Lung microvascular endothelial cell (primary cell): ENCODE measurements at places on chromosomes 3 and 15. TPM values are rescaled to one million over a fixed set of nuclear protein-coding genes. Genes with fewer than 3 reads are reported as not detected.

DNA sequence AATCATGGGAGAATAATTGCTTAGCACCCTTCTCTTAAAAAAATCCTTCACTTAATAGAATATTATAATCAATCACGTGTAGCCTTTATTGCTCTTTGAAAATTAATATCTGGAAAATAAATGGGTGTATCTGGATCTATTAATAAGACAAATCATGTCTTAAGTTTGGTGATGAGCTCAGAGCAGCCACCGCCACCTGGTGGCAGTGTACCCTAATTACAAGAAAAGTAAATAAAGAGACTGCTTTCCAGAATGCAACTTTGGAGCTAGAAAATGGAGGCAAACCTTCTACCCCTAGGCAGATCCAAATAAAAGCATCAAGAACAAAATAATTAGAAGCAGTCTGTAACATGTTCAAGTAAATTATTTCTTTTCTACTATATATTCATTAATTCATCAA, 43.5 kb downstream of the EPHB1 start:
- DNase-seq, result no peak

DNA sequence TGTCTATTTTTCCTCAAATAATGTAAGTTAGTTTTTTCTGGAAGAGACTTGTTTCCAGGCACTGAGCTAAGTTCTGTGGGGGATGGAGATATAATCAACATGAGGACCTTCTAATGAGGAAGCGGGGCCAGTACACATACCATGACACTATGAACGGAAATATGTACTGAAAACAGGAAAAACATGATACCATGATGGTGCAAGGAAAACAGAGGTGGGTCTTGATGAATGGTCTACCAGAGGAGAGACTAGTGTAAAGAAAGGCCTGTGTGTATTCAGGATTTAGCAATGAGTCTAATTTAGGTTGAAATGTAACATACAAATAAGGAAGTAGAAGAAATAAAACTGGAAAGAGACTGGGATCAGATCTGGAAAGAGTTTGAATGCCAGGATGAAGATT, 38.9 kb upstream of the TPRG1 start:
- no peak for DNase-seq

GRCh38 chr15:48603123-48603500, 42.4 kb downstream of the FBN1 start:
- peak; percentile 51 for DNase-seq

DNA sequence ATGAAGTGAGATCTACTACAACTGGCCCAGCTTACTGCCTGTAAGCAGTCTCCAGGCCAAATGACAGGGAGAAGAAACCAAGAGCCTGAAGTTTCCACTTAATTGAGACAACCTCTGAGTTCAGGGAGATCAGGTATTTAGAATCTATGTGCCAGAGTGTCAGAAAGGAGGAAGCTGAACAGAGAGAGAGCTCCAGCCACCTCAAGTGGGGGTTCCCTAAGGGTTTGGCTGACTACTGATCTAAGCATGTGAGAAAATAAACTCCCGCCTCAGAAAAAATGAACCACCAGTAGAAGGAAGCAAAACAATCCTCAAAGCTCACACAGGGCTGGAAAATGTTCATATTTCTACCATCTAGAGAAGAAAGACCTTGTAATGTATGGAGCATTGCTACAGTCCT, 25.0 kb downstream of the ADAM10 start:
- no peak for DNase-seq

- DNase-seq, result peak; percentile 19
Measured at GRCh38 chr3:64074060-64074459, 50.8 kb upstream of the PSMD6 start.

GRCh38 chr15:28004143-28005003, 94.7 kb downstream of the OCA2 start:
- no peak for DNase-seq

GRCh38 chr3:63740116-63740515, 79.0 kb upstream of the C3orf49 start:
- DNase-seq, result no peak

GRCh38 chr3:53161450-53161819, 426 bp downstream of the PRKCD start:
- peak; percentile 22 for DNase-seq

DNA sequence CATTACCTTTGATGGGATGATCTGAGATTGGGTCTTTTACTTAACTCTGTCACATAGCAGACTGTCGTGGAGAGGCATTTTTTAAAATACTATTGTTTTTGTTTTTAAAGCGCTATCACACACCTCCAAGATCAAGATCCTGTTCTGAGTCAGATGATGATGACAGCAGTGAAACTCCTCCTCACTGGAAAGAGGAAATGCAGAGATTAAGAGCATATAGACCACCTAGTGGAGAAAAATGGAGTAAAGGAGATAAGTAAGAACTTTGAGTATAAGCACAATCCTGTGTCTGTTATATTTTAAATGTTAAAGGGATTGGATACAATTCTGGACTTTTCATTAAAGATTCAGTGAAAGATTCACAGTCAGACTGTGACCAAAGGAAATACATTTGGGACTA, 18.4 kb upstream of the ZBTB47 start:
- peak; percentile 73 for DNase-seq

GRCh38 chr3:190319660-190320059, 2.6 kb downstream of the CLDN1 start:
- no peak for DNase-seq

GRCh38 chr3:9007928-9008327, 44.7 kb upstream of the RAD18 start:
- DNase-seq, result no peak

DNA sequence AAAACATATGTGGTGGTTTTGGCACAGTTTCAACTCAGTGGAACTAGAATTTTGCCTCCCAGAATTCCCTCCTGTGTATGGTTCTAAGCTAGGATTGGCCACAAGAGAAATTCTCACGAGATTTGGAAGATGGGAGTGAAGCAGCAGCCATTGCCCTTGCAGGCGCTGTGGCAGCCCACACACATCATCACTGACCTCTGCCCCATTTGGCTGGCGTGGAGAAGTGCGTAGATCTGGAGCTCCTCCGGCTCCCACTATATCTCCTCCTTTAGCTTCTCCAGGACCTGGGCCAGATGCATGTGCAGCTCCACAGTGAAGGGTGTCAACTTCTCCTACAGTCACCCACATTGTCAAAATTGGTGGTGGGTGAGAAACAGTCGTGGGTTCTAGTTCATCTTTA, 199.6 kb downstream of the EFHB start:
- no peak for DNase-seq

DNA sequence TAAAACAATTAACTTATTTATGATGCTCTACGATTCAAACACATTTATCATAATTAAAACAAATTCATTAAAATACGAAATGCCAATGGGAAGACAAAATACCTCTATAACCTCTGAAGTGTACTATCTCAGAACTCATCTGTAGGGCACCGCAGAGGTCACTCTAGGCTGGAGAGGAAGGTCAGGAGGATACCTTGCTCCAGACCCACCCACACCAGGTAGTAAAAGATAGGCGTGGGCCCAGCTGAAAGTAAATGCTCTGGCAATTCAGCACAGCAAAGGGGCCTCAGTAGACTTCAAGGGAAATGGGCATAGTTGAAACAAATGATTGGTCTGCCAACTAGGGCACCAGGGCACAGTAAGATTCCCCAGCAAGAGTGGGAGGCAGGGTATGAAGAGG, 26.0 kb upstream of the SPPL2A start:
- no peak for DNase-seq

- DNase-seq, result no peak
Measured at GRCh38 chr3:8457039-8457438, 44.6 kb upstream of the LMCD1 start.

GCSAM gene
- not detected in 2 replicates for total RNA-seq

GOLGA8S gene
- under 0.01 TPM in 1 of 2 replicates, not detected in the other for total RNA-seq

GRCh38 chr3:100419406-100419805, 18.1 kb downstream of the LNP1 start:
- no peak for DNase-seq

GRCh38 chr3:26484140-26484539, 138.4 kb upstream of the LRRC3B start:
- no peak for DNase-seq

TMEM45A gene
- 10.7 and 18.1 TPM in 2 replicates for total RNA-seq

GRCh38 chr15:40407330-40407990, 1.9 kb downstream of the IVD start:
- no peak for DNase-seq

XXYLT1 gene
- total RNA-seq, result 18.7 and 24.6 TPM in 2 replicates
